ENCODE measurements at places on chromosomes 12 and 14. TPM values are rescaled to one million over a fixed set of nuclear protein-coding genes. Genes with fewer than 3 reads are reported as not detected.

The RPS6KL1 gene
- total RNA-seq = 0.96 TPM

The PLEKHG7 gene
- not detected for total RNA-seq

The P2RX2 gene
- not detected for total RNA-seq

The CCDC85C gene
- 7.7 TPM for total RNA-seq

The TPH2 gene
- not detected for total RNA-seq

The BCL2L14 gene
- not detected for total RNA-seq

The DLGAP5 gene
- total RNA-seq = 53.7 TPM

The MGP gene
- total RNA-seq = 47.7 TPM

The TPPP2 gene
- not detected for total RNA-seq

The TMEM63C gene
- total RNA-seq = under 0.01 TPM

The PTHLH gene
- 10.2 TPM for total RNA-seq

The CARMIL3 gene
- total RNA-seq = not detected

The TMEM132D gene
- total RNA-seq = not detected

The GSG1 gene
- 0.85 TPM for total RNA-seq

The PPP4R4 gene
- total RNA-seq = 2.5 TPM

The ADCY6 gene
- total RNA-seq = 48.9 TPM

The CYP46A1 gene
- 0.56 TPM for total RNA-seq

The HAL gene
- total RNA-seq = under 0.01 TPM

The ZNF605 gene
- total RNA-seq = 7.1 TPM

The THTPA gene
- 11.3 TPM for total RNA-seq

The KRT79 gene
- total RNA-seq = not detected

The CMTM5 gene
- 0.28 TPM for total RNA-seq

The MARCHF9 gene
- 0.77 TPM for total RNA-seq

The EML1 gene
- total RNA-seq = 27.2 TPM

The ERBB3 gene
- 0.38 TPM for total RNA-seq

The OLR1 gene
- 1.2 TPM for total RNA-seq

The DDIT3 gene
- total RNA-seq = 85.4 TPM

The CISTR gene
- total RNA-seq = not detected

The TMEM179 gene
- total RNA-seq = 0.28 TPM

The PLEKHD1 gene
- not detected for total RNA-seq

The GUCY2C gene
- total RNA-seq = not detected

The TGM1 gene
- 0.85 TPM for total RNA-seq

The DHH gene
- not detected for total RNA-seq

The PTPN6 gene
- total RNA-seq = not detected

The GPR68 gene
- 0.96 TPM for total RNA-seq

The ADAMTS20 gene
- not detected for total RNA-seq

The ZNF385A gene
- total RNA-seq = 0.77 TPM

The MIPOL1 gene
- 5.9 TPM for total RNA-seq

The KLHL33 gene
- total RNA-seq = 0.28 TPM

The GPX2 gene
- total RNA-seq = not detected

The CCDC197 gene
- total RNA-seq = not detected

The ADAM21 gene
- total RNA-seq = 1.5 TPM

The MYH6 gene
- not detected for total RNA-seq

The SRRM4 gene
- not detected for total RNA-seq

The CLEC4E gene
- not detected for total RNA-seq

The KRT75 gene
- not detected for total RNA-seq

The WSCD2 gene
- not detected for total RNA-seq

The INHBC gene
- total RNA-seq = not detected

The INHBE gene
- total RNA-seq = 0.85 TPM

The INSM2 gene
- not detected for total RNA-seq

The KMT2D gene
- total RNA-seq = 19.7 TPM

The RPGRIP1 gene
- not detected for total RNA-seq

All from regular cardiac myocyte (primary cell).